ENCODE measurements at places on chromosomes 1 and 21.

GRCh38 chr1:6275826-6276782, 15.2 kb upstream of the GPR153 start:
- DNase-seq: no peak

DNA sequence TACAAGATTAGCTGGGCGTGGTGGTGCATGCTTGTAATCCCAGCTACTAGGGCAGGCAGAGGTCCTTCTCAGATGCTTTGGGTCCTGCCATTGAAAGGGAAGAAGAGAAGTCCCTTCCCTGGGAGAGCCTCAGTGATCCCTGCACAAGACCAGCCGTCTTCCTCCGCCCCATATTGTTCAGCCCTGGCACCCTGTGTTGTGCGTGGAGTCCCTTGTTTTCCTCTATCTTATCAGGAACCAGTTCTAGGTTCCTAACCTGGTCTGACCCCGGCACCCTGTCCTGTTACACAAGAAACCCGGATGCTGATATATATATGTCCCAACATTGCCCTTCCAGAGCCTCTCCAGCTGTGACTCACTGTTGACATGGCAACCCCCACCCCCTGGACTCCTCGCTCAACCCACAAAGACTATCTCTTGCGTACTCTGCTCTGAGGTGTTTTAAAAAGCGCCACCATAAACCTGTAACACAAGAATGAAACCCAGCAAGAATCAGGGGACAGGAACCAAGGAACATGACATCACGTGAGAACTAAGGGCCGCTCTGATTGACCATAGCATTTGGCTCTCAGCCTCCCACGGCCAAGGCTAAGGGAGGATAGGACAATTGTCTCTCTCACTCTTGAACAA, 4.8 kb downstream of the MX2 start:
- DNase-seq: no peak

GRCh38 chr21:38780879-38781278, 24.9 kb upstream of the ETS2 start:
- no peak for DNase-seq

- DNase-seq: no peak
Measured at GRCh38 chr1:56774067-56774609, 45.1 kb downstream of the FYB2 start.

DNA sequence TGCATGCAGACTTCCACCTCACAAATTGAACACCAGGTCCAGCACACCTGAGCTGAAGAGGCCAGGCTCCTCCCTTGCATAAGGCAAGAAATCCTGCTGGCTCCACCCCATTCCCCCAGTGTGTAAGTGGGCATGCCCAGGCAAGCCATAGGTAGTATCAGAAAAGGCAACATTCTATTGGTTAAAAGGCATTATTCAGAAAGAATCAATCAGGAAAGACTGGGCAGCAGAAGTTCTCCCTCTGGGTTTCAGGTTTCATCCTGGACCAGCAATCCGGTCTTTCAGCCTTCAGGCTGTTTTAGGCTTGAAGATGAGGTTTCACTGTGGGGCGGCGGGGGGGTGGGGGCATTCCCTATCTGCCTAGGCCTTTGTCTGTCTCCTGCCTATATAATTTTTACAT, 42.0 kb upstream of the LHX8 start:
- DNase-seq: no peak

DNA sequence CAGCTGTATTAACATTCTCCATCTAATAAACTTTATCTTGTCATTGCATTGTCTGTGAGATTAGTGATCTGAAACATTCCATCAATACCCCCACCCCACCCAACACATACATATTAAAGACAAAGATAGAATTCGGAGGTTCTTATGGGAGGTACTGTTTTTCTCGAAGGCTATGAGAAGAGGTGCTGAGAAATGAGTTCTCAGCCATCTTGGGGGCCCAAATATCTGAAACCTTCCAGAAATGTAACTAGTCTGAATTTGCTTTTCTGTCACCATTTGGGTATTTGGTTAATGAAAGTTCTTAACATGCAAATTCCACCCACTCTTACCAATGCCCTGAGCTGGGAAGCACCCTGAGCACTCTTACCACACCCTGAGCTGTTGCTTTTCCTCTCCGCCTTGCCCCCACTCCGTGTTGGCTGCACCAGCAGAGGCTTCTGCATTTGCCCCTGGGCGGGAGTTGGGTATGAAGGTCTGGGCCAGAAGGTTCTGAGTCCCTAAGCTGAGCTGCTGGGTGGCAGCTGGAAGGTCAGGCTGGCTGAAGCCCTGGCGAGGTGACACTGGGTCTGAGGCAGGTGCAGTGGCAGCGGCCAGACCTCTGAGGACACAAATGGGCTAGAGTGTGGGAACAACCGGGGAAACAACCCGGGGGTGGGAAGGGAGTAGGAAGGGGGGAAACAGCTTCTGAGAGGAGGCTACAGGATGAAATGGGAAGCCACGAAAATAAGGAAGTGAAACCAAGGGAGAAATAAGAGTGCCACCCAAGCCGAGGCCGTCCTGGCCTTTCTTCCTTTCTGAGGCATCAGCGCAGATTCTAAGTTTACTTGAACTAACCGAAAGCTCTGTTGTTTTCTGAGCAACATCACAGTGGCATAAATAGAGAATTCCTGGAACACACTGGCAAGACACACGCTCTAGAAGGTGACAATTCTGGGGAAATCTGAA, 26.3 kb upstream of the IER5 start:
- DNase-seq: no peak

DNA sequence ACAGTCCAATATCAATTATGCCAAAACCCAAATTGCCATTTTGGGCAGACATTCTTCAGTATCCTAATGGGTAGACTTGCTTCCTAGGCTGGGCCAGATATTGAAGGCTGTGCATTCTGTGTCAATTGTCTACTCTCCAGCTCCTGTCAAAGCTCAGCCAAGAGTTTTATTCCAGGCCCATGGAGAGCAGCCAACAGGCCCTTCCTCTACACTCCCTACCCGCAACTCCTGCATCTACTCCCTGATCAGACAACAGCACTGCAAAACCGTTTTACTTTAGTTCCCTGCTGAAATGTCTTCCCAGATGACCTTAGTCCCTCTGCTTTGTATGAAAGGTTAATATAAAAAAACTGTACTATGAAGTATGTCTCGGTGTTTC, 6.6 kb upstream of the ADORA3 start:
- DNase-seq: no peak

- DNase-seq: peak; percentile 27
Measured at GRCh38 chr1:38000529-38001455, 4.5 kb downstream of the FHL3 start.

DNA sequence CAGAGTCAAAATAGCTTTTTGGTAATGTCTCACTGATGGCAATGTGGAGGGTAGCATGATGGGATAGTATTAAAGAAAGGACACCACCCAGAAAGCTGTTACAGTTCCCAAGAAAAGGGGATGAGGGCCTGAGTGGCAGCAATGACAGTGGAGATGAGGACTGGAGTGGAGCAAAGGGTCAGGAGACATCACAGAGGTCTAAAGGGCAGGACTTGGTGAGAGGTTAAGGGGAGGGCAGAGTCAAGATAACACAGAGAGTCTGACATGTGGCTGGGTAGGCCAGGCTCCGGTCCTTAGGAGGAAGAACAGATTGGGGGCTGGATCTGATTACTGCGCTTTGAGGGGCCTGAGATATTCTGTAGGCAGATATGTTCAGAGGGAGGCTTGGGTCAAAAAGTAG, 19.3 kb downstream of the ELF3 start:
- no peak for DNase-seq

DNA sequence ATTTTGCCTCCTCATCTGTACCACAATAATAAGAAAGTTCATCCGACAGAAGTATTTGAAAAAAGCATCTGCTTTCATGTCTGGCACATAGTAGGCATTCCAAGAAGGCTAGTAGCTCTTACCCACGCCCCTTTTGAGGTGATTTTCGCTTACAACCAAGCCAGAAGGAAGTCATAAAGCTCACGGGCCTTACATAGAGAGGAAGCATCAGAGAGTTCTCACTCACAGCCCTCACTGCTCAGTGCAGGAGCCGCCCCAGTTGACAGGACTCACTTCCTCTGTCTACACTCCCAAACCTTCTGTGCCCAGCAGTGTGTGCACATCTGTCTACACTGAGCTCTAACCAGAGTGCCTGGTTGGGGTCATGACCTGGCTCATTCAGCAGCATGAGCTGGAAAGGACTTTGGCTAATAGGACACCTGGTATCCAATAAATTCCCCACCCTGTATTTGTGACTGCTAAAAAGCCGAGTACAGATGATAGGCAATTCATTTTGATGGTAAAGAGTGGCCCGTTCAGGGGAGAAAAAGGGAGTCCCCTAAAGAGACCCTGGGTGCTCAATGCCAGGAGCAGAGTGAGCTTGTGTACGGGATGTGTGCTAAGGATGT, 36.8 kb upstream of the DUSP10 start:
- DNase-seq: peak; percentile 29

DNA sequence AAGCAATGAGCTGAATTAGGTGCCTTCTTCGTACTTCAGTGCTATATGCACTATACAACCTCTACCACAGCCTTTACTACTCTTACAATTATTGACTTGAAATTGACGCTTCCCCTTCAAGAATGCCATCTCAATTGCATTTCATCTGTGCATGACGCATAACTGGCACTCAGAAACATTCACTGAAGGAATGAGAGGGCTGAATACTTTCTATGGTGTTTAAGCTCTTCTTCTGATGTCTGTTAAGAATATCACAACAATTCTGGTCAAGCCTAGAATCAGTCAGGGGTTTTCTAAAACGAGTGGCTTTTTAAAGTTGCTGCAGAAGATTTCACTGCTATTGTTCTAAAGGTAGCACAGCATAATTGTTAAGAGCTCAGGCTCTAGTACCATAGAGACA, 11.5 kb downstream of the DENND1B start:
- DNase-seq: no peak

DNA sequence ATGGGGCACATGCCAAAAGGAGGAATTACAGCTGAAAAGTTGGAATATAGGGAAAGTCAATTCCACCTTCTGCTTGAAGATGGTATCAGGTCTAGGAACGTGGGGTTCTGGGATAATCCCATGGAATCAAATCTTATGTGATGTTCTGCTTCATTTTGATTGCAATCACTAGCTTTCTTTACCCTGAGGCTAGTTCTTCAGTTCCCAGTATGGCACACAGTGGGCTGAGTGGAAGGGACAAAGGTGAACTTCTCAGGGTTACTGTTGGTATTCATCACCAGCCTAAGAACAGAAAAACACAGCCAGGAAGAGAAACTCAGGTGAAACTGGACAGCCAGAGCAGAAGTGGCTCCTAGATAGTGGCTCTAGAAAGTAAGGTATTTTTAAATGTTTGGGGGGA, 117.8 kb downstream of the TNFSF18 start:
- DNase-seq: no peak

DNA sequence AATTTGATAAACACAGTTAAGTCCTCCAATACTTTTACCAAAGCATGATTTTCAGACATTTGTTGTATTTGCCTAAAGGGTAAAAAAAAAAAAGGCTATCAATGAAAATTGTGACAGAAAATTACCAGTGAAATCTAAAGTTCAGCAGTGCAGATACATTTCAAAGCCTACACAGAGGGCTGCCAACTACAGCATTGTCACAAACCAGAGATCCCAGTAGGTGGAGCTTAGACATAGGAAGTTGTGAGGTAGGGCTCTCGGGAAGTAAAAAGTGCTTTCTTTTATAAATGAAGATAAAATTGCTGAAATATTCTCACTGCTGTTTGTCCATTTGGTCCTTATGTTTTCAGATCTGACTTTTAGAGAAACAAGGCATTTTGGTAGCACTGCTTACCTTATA, 123.0 kb downstream of the DYRK1A start:
- no peak for DNase-seq

DNA sequence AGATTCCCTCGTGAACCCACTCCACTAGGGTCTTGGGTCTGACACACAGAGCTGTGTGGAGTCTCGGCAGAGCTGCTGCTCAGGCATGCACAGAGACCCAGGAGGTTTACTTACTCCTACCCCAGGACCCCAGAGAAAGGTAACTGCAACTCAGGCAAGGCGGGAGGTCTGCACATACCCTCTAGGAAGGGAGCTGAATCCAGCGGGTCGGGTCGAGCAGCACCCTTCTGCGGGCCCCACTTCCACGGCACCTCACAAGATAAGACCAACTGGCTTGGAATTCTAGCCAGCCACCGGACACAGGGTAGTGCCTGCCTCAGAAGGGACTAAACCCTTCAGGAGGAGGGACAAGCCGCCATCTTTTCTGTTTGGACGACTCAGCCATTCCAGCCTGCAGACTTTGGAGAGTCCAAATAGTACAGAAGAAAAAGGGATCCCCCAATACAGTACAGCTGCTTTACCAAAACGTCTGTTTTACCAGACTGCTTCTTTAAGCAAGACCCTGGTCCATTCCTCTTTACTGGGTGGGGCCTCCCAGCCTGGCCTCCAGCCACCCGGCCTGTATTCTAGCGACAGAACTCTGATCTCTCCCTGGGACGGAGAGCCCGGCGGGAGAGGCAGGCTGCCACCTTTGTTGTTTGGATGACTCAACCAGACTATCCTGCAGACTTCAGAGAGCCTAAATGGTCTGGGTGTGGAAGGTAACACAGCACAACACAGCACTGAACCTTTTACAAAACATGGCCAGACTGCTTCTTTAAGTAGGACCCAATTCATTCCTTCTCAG, 554.6 kb upstream of the BEND5 start:
- DNase-seq: no peak

DNA sequence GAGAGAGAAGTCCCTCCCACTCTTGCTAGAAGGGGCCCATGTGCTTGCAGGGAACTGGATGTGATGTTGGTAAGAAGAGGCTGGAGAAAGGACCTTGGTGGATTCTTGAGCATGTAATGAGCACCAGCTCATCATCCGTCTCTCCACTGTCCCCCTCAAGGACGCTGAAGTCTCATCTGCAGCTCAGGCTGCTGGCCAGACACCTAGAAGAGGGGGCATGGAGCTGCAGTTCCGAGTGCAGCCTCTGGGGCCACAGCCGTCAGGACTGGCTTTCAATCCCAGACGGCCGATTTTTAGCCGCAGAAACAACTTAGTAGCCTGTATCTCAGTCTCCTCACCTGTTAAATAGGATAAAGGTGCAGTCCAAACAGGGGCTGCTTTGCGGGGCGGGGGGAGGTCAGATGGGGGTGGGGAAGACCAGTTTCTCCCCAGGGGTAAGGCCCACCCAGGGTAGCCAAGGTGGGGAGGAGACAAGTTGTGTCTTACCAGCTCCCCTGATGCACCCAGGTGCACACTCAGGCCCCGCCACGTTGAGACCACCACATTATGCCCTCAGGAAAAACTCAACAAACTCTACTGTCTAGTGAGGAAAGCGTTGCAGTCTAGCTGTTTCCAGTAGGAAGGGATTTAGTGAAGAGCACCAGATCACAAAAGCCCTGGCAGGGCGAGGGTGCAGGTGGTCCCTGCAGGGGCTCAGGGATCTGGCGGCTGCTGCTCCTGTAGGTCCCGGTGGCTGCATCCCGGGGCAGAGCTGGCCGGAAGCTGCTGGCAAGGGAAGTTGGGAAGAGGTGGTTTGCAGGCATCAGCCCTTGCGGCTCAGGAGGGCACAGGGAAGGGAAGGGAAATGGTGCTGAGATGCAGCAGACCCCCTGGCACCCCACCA, 29.5 kb downstream of the LDLRAP1 start:
- DNase-seq: peak; percentile 27

Data from CD8-positive, alpha-beta memory T cell (primary cell).